Activated CD4-positive, alpha-beta T cell treated with anti-CD3 and anti-CD28 coated beads, Interleukin-2, amount 10 ng/mL, durations not matched to agents 7 days and 5 days (primary cell): ENCODE measurements at places on chromosomes 6 and 20.

- no peak for DNase-seq
These were observed 62.4 kb downstream of the GCNT2 start for GRCh38 chr6:10583509-10583901.

DNA sequence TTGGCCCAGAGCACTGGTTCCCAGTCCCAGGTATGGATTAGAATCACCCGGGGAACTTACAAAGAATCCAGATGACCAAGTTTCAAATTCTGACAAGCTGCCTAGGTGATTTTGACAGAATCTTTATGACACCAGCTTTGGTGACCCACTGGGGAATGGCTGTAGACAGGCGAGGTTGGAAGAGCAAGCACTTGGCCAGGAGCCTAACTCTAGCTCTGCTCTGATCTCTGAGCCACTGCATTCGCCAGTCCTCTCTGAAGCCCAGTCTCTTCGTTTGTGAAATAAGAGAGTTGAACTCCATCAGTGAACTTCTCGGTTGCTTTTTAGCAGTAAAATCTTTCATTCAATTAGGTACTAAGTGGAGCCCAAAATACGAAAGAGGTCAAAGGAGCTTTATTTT is 161.2 kb downstream of the VEGFA start:
- no peak for DNase-seq

GRCh38 chr6:36028088-36028876 is 674 bp downstream of the MAPK14 start:
- peak; percentile 52 for DNase-seq

- no peak for DNase-seq
These were observed 113.7 kb downstream of the UNC5CL start for GRCh38 chr6:40925341-40925740.

DNA sequence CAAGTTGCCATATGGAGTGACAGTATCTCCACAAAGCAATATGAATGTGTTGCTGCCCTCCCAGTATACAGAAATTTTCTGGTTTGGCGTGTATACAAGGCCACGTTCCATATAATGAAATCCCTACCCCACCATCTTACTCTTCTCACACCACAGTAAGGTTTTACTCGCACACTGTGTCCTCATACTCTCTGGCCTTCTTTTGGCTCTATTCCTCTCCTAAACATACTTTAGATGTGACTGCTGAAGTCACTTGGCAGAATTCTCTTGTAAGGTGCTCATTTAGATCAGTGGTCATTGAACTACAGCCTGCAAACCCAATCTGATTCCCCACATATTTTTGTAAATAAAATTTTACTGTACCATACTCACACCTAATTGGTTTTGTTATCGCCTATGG is 123.2 kb downstream of the RFPL4B start:
- DNase-seq = no peak

DNA sequence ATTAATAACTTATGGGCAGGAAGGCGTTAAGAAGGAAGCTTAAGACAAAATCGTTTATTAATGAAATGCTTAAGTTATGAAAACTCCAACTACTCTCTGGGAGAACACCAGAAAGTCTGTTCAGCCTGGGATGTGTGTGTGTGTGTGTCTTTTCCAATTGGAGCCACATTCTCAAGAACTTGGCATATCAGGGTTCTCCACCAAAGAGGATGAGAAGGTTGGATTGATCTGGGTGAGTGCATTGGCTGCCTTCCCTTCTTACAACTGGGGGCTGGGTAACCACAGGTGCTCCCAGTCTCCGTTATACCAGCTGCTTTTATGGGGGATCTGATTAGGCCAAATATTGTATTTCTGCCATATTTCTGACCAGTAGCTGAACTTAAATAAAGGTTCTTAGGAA is 102.1 kb downstream of the MAN1A1 start:
- DNase-seq = no peak

GRCh38 chr20:32289661-32290431 is 12.4 kb downstream of the KIF3B start:
- DNase-seq = no peak

- no peak for DNase-seq
These were observed 134.1 kb downstream of the FOXO3 start for GRCh38 chr6:108694816-108695215.

- DNase-seq = peak; percentile 11
These were observed at the start of gene HLA-DRB5 for GRCh38 chr6:32529697-32530430. TSS of gene HLA-DRB5 (minus strand) at chr6:32530287. CDS start at chr6:32530224, 63 bp downstream.

- DNase-seq = no peak
These were observed 14.6 kb upstream of the CDK5RAP1 start for GRCh38 chr20:33415948-33416347.

GRCh38 chr20:47784599-47785310 is 526 bp downstream of the SULF2 start:
- no peak for DNase-seq

DNA sequence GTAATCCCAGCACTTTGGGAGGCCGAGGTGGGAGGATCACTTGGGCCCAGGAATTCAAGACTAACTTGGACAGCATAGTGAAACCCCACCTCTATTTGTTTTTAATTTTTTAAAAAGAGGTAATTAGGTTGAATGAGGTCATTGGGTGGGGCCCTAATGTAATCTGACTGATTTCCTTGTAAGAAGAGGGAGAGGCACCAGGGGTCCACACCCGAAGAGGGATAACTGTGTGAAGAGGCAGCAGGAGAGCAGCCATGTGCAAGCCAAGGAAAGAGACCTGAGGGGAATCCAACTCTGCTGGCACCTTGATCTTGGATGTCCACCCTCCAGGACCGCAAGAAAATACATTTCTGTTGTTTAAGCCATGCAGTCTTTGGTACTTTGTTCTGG is 63.4 kb downstream of the QRSL1 start:
- no peak for DNase-seq

DNA sequence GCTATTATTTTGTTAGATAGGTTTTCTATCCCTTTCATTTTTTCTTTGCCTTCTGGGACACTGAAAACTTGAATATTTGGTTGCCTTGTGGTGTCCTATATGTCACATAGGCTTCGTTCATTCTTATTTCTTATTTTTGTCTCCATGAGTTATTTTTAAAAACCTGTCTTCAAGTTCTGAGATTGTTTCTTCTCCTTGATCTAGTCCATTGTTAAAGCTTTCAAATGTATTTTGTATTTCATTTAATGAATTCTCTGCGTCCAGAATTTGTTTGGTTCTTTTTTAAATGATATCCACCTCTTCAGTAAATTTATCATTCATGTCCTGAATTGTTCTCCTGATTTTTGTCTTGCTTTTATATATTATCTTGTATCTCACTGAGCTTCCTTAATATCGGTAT is 243.2 kb upstream of the BMP2 start:
- no peak for DNase-seq
